ENCODE measurements at places on chromosomes 5 and 9.
A peak's percentile ranks its signal among the peaks of the same experiment; 100 is the strongest.

GRCh38 chr5:136491806-136492205, 126.5 kb upstream of the TRPC7 start:
- DNase-seq = no peak

- no peak for DNase-seq
These were observed 50.0 kb downstream of the ATPSCKMT start for GRCh38 chr5:10199692-10200091.

- DNase-seq = no peak
These were observed 85.1 kb upstream of the SPOCK1 start for GRCh38 chr5:137584262-137584661.

DNA sequence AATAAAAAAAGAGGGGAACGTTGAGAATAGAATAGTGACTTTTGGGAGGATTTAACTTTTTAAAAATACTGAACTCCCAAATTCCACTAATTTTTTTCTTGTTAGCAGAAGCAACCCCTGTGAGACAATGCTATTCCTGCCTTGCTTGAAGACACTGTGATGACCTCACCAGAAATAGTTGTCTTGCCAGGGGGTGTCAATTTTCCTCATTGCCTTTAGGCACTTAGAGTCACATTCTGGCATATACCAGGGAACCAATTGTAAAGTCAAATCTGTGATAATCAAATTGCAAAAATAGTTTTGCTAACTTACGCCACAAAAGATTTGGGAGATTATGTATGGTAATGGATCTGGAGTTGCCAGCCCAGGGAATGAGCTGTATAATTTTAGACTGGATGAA, 42.8 kb upstream of the RPS23 start:
- DNase-seq = no peak

DNA sequence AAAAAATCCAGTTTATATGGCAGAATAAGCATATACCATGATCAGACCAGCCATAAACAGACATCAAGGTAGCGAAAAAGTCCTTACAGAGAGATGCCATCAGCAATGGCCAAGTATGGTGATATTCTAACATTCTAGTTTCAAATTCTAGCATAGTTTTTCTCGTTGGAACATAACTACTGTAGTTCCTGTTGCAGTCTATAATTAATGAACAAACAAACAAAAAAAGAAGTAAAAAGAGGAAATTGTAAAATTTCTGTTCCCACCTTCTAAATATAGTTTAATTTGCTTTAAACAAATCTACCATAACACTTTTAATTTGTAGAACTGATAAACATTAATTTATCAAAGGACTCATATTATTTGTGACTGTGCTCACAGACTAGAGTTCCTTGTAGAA, 9.9 kb upstream of the CD180 start:
- DNase-seq = no peak

- DNase-seq = no peak
These were observed 1.7 kb downstream of the GOLM1 start for GRCh38 chr9:86097510-86098224.

DNA sequence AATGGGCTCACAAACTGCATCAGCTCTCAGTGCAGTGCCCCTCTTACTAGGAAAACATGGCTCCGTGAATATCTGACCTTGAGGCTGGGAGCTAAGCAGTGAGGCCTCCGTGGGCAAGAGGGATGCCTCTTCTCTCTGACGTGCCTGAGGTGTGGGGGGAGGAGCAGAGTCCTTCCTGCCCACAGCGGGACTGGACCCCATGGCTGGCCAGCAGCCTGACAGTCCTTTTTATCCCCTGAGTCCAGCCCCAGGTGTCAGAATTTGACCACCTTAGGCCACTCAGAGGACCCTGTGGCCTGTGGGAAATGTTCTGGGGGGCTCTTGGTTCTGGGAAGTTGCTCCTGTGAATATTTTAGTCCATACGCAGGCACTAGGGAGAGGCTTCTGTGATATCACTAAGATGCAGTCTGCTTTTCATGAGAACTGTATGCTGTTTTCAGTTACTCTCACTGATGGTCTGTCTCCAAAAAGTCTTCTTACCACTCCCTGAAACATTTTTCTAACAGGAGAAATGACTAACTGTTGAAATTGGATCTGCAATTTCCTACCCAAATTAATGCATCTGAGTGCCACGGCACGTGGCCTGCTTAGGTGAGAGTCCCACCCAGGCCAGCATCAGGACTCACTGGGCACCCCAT, 23.4 kb downstream of the ANGPTL2 start:
- DNase-seq = no peak

DNA sequence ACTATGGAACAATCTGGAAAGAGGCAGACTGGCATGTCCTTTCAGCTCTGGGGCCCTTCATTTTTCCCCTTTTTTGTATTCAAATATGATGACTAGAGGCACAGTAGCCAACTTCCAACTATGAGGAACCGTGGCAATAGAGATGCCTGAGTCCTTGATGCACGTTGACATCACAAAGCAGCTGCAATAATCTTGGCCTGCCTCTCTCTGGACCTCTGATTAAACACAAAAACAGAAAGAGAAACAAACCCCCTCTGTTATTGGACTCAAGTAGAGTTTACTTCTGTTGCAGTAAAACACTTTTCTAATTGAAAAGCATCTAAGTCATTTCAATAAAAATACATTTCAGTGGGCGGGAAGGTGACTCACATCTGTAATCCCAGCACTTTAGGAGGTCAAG, 122.2 kb upstream of the GRAMD2B start:
- DNase-seq = no peak

DNA sequence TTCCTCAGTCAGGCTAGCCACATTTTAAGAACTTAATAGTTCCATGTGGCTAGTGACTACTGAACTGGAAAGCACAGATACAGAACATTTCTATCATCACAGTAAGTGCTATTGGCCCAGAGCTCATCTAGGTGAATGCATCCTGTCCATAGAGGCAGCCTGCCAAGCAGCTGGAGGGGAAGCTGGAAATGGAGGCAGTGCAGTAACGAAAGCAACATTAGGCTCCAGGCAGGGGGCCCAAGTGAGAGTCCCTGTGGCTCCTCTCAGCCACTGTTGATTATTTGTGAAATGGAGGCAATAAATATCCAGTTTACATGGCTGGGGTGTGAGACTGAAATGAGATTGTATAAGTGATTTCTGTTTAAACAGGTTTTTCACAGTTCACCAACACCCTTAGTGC, 227.2 kb upstream of the KLF9 start:
- no peak for DNase-seq

DNA sequence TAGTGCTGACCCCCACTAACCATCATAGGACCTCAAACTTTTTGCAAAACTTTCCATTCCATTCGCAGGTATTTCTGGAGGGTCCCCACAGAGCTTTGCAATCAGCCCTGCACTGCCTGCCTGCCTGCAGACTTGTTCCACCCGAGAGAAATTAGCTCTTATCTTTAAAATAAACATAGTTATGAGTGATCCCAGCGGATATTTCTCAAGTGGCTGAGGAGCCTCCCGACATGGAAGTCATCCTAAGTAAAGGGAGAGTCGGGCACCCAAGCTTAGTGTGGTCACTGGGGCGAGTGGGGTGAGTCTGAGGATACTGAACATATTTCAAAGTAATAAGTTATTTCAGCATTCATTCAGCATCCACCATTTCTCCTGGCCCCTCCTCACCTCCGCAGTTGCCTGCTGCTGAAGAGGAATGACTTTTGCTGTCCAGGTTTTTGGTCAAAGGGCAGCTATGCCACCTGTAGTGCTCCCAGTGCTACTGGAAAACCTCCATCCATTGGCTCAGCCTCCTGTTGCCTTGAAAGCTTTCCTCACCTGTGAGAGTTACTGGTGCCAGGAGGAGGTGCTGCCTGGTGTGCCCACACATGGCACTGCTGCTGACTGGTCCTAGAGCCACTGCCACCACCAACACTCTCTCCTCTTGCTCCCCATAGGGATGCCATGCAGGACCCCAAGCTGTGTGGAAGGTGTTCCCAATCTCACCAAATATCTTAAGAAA, 89.7 kb upstream of the PCSK1 start:
- DNase-seq = no peak

GRCh38 chr5:108345541-108346171, 36.2 kb downstream of the FBXL17 start:
- no peak for DNase-seq

DNA sequence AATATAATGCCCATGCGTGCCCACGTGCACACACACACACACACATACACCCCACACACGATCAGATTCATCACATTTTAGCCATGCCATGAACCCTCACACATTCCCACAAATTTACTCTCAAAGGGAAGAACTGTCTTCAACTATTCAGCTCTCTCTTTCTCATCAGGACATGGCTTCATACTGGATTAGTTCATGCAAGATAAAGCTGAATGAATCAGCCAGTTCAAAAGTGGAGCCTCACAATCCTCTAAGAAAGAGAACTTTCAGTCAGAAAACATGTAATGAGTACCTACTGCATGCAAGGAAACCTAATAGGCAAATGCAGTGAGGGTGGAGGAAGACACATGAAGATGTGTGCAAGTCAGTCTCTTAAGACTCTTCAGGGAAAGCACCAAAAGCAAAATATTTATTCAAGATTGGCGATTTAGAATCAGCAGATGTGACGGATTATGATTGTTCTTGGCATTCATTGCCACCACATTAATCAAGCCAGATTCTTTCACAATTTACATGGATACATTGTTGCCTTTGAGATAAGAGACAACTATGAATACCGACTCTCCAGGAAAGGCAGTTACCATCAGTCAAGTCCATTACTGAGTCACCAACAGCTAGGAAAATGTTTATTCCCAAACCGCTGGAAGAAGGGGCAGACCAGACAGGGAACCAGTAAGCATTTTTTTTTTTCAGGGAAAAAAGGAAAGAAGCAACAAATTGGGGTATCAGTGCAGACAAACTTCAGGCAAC, 30.3 kb upstream of the PUM3 start:
- peak; percentile 26 for DNase-seq

All from non-pigmented ciliary epithelial cell (primary cell).